Suprapubic skin (tissue), 4 donors: ENCODE measurements at places on chromosomes 7 and 10. TPM values are rescaled to one million over a fixed set of nuclear protein-coding genes. Genes with fewer than 3 reads are reported as not detected.

SEMA3C gene
- total RNA-seq: 59.2 TPM

TCTN3 gene
- 18.3 TPM for total RNA-seq

PURB gene
- 28.1 TPM for total RNA-seq

- no peaks in the 10 kb centered on the region for H3K4me1 ChIP-seq
- no peak overlapping the region for H3K4me3 ChIP-seq
- H3K36me3 ChIP-seq: no peaks in the 10 kb centered on the region
- DNase-seq: no peak
Measured at GRCh38 chr10:30606313-30606712, 23.2 kb downstream of the LYZL2 start.

ZNF679 gene
- not detected for total RNA-seq

TMEM196 gene
- total RNA-seq: not detected

GRCh38 chr10:103712146-103712545 lies 143.2 kb downstream of the SH3PXD2A start:
- DNase-seq: no peak
- H3K27me3 ChIP-seq: no peaks in the 10 kb centered on the region
- no peak overlapping the region for H3K4me3 ChIP-seq
- H3K27ac ChIP-seq: no peak overlapping the region
- H3K4me1 ChIP-seq: peaks cover 38% of the 10 kb centered on the region

- peaks cover 13% of the 10 kb centered on the region for H3K27me3 ChIP-seq
- no peaks in the 10 kb centered on the region for H3K36me3 ChIP-seq
- no peak overlapping the region for H3K4me3 ChIP-seq
- DNase-seq: no peak
Measured at GRCh38 chr7:156034397-156034796, 222.1 kb upstream of the SHH start.
